ENCODE measurements at places on chromosomes 5 and 9.

- DNase-seq = no peak
Measured at GRCh38 chr9:121284733-121285451, 16.9 kb downstream of the GSN start.

DNA sequence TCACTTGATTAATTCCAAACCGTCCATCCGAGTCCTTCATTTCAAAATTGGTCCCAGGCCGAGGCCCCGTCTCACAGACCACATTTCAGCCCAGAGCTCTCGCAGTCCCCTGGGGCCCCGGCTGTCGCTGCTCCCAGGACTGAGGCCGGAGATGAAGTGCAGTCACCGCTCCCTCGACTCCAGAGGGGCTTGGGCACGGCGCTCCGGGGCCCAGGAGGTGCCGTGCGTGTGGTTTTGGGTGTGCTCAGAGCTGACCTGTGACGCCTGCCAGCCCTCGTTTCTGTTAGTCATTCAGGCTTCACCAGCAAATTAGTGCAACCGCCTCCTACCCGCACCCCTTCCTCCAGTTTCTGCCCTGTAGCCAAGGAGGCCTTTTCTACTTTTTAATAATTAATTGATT lies 48.7 kb upstream of the PHYKPL start:
- DNase-seq = no peak

- no peak for DNase-seq
Measured at GRCh38 chr5:9264301-9264700, 281.6 kb downstream of the SEMA5A start.

DNA sequence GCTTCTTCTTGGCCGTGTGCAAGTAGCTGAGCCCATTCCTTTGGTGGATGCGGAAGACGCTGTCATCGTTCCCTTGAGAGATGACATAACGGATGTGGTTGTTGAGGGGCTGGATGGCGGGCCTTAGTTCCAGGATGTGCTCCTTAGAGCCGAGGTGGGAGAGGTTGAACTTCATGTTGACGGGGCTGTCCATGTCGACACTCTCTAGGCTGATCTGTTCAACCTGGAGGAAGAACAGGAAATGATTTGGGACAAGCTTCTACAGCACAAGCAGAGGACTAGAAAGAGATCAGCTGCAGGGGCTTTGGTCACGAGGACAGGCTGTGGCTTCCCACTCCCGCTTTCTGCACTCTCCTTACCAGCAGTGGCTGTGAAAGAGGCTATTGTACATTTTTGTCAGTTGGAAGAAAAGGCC lies 176.0 kb downstream of the SLC12A2 start:
- no peak for DNase-seq

DNA sequence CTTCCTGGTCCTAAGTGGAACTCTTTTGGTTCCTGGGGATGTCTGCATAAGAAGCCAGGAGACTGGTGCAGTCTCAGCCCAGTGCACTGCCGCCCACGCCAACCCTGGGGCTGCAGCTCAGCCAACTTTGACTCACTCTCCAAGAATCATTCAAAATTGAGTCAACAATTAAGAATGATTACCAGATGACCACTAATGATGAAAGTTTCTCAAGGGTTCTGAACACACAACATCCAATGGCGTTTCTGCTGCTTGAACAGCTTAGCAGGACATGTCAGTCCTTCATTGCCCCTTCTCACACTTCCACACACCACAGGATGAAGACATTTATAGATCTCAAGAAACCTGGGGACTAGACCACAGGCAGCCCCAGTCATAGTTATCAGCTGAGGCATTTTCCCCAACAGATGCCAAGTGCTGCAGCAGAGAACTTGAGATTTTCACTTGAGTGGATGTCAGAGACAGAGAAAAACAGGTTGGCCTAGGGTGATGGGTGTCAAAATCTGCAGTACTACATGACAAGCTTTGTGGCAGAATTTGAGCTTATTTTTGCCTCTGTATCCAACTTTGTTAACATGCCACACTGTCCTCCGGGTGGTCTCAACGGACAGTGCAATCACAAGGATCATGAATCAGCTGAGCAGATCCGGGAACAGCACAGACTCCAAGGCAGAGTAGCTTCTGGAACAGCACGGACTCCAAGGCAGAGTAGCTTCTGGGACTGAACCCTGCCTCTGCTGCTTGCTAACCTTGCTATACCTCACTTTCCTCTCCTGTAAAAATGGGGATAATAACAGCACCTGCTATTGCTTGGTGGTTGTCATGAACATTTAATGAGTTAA lies 356.1 kb downstream of the SPOCK1 start:
- peak; percentile 50 for DNase-seq

GRCh38 chr5:94031631-94032030 lies 290.2 kb upstream of the POU5F2 start:
- DNase-seq = no peak

GRCh38 chr5:151072630-151073025 lies 8.2 kb downstream of the TNIP1 start:
- DNase-seq = peak; percentile 42

- peak; percentile 40 for DNase-seq
Measured at GRCh38 chr9:35611230-35611797, 6.3 kb downstream of the TESK1 start.

GRCh38 chr9:85871008-85871407 lies 69.9 kb upstream of the NAA35 start:
- DNase-seq = no peak

- DNase-seq = no peak
Measured at GRCh38 chr9:13587571-13587970, 308.1 kb upstream of the MPDZ start.

- no peak for DNase-seq
Measured at GRCh38 chr5:37891832-37892231, 52.0 kb upstream of the GDNF start.

DNA sequence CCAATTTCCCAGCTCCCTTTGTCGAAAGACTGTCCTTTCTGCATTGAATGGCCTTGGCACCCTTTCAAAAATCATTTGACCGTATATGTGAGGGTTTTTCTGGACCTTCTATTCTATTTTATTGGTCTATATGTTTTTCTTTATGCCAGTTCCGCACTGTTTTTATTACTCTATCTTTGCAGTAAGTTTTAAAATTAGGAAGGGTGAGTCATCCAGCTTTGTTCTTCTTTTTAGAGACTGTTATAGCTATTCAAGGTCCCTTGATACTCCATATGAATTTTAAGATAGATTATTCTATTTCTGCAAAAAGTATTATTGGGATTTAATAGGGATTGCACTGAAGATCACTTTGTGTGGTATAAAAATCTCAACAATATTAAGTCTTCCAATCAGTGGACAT lies 44.2 kb upstream of the STARD4 start:
- DNase-seq = no peak

GRCh38 chr5:102536323-102536928 lies 37.6 kb upstream of the SLCO6A1 start:
- DNase-seq = peak; percentile 41

- DNase-seq = no peak
Measured at GRCh38 chr9:22863736-22864135, 417.1 kb downstream of the DMRTA1 start.

- no peak for DNase-seq
Measured at GRCh38 chr5:147481376-147481775, 28.5 kb downstream of the DPYSL3 start.

DNA sequence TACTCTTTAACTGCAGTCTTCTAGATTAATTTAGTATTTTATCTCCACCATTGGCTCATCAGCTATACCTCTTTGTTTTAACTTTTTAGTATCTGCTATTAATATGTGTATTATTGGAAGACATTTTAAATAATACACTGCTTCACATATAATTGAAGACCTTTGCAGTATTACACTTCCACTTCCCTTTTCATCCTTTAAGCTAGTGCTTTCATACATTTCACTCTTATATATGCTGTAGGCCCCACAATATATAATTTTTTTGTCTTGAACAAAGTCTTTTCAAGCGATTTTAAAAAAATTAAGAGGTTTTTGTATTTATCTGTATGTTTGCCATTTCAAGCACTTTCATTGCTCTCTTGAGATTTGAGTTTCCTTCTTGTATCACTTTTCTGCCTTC lies 8.6 kb upstream of the LPCAT1 start:
- no peak for DNase-seq

DNA sequence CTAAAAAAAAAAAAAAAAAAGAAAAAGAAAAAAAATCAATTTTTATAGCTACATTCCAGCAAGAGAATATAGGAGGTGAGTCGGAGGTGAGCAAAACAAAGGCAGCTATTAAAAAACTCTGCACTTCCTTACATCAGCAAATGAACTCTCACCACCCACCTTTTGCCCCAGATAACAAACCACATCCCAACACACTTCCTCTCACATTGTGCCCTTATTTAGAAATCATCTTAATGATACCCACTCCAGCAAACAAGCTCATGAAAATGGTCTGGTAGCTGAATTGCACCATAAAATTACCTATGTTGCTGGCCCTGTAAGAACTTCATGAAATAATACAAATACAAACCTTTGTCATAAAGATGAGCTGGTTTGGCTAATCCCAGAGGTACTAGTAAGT lies 82.9 kb downstream of the CEMIP2 start:
- DNase-seq = no peak

DNA sequence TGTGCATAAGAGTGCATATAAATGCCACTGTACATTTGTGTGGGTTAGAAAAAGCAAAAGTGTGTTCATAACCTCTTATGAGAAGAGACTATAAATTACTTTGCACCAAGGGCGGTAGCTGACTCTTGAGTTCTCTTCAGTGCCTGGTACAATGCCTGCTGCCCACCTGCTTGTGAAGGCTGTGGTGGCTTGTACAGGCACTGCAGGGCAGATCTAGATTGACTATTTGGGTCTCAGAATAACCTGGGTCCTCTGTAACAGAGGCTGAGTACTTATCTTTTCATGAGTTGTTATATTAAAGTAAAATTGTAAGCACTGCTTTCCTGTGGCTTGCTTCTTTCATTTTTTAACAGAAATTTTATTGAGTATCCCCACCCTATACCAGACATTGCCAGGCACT lies 22.8 kb downstream of the LMNB1 start:
- no peak for DNase-seq

DNA sequence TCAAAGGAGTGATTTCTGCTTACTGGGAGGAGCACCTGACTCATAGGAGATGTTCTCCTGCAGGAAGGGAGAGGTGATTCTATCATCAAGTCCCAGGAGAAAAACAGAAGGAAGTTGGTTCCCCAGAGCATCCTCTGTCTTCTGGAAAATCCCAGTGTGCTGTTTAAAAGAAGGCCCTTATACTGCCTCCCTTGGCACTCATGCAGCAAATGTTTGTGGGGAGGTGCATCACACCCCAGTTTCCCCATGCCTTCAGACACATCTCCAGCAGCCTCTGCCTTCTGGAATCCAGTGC lies 63.1 kb downstream of the PPARGC1B start:
- DNase-seq = no peak

DNA sequence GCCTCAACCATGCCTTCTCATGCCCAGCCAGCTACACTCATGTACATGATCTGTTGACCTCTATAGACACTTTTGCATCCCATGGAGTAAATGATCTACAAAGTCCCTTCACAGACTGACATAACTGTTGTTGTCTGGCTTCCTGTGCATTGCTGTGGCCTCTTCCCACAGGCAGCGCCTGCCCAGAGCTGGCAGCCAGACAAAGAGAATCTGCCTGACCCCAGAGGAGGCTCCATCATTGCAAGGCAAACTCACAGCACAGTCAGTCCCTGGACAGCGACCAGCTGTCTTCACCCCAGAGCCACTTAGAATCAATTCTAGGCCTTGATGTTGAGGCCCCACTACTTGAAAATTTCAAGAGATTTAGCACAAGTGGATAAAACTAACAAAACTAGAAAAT lies 65.5 kb downstream of the INSYN2B start:
- peak; percentile 20 for DNase-seq

DNA sequence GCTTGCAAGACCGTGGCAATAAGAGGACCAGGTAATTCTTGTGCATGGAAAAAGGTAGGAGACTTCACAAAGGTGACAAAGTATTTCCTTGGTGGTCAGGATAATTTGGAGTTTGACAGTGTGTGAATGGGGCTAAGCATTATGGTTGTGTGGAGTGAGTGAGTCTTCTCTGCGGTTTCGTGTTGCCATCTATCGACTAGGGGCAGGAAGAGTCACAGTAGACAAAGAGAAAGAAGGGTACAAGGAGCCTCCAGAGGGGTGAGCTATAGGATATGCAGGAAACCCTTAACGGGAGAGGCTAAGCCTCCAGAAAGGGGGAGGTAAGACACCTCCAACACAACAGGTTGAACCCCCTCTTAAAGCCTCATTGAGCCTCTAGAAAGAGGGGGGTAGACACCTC lies 64.0 kb upstream of the RANBP6 start:
- DNase-seq = no peak

DNA sequence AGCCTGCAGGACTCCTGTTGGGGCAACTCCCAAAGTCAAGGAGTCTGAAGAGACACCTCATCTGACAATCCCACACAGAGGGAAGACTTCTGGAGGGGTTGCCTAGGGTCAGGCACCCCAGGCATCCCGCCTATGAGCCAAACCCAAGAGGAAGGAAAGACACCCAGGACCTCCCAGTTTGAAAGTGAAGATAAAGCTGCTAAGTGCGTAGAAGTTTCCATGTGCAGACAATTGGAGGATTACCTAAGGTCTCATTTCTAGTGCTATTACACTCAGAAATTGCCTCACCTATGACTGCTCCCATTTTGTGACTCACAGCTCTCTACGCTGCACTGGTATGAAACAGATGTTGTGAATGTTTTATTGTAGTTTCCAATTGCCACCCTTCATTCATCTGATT lies 322.9 kb downstream of the SLIT3 start:
- no peak for DNase-seq

- DNase-seq = no peak
Measured at GRCh38 chr5:135979510-135979909, 24.7 kb upstream of the LECT2 start.

GRCh38 chr5:144944936-144945335 lies 774.3 kb downstream of the KCTD16 start:
- no peak for DNase-seq

GRCh38 chr9:32574858-32575257 lies 1.9 kb upstream of the NDUFB6 start:
- no peak for DNase-seq

- no peak for DNase-seq
Measured at GRCh38 chr5:10576121-10576789, 12.4 kb downstream of the ANKRD33B start.

- DNase-seq = no peak
Measured at GRCh38 chr5:174790906-174791305, 66.5 kb downstream of the MSX2 start.

- DNase-seq = peak; percentile 11
Measured at GRCh38 chr9:87883990-87884389, 1.3 kb downstream of the SPATA31E1 start.

DNA sequence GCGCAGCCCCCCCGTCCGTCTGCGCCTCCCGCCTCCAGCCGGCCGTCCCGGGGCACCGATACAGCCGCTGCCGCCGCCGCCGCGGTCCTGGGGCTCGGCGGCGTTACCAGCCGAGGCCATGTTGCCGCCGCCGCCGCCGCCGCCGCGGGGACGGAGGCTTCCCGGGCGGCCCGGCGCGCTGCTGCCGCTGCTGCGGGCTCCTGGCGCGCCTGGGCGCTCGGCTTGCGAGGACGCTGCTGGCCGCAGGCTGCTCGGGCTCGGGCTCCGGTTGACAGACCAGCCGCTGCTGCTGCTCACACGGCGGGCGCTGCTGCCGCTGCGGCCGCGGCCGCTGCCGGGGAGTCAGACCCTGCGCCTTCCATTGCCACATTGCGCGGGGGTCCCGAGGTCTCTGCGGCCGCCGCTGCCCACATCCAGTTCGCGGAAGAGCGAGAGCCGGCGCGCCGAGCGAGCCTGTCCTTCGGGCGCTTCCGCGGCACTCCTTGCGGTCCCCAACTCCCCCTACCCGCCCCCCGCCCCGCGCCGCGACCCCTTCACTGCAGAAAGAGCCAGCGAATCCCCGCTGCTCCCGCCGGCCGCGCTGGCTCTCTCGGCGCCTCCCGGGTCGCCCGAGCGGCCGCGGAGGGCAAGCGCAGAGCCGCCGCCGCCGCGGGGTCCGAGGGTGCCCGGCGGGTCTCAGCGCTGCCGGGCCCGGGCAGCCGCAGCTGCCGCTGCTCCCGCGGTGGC lies 8.4 kb downstream of the PTCH1 start:
- peak; percentile 21 for DNase-seq

GRCh38 chr5:3694819-3695218 lies 99.2 kb downstream of the IRX1 start:
- DNase-seq = no peak

All from ACHN (cell line).